ENCODE measurements at places on chromosomes 11 and 22.
A peak's percentile ranks its signal among the peaks of the same experiment; 100 is the strongest.

- ATAC-seq: no peak
These were observed 170.6 kb downstream of the DYNC2H1 start for GRCh38 chr11:103279821-103280220.

- ATAC-seq: peak; percentile 40
These were observed 63.4 kb downstream of the NRXN2 start for GRCh38 chr11:64659417-64660144.

DNA sequence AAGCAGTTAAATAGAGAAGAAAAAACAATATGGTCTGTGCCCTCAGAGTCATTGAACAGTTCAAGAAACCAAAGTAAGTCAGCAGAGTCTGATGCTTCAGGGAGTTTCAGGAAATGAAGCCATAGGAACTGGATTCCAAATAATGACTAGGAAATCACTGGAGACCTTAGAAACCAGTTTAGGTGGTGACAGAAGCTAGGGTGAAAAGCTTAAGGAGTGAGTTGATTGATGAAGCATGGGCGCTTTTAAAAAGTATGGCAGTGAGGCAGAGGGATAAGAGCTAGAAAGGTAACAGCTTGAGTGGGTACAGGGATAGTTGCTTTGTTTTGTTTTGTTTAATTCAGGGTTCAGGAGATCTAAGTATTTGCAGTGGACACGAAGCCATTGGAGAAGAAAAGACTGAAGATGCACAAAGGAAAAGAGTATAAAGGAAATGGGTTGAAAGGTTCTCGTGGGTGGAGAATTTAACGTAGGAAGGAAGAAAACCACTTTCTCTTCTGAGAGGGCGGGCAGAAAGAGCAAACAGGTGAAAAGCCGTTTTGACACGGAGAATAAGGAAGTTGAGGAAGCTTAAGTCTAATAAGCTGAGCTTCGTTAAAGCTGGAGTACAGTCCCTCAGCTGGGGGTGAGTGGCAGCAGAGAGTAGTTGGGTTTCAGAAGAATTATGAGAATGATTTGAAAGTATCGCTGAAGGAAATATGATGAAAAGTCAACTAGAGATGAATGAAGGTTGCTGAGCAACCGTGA is 14.8 kb downstream of the SGSM3 start:
- peak; percentile 88 for ATAC-seq

GRCh38 chr11:66546966-66547661 is 411 bp downstream of the ACTN3 start:
- ATAC-seq: no peak

DNA sequence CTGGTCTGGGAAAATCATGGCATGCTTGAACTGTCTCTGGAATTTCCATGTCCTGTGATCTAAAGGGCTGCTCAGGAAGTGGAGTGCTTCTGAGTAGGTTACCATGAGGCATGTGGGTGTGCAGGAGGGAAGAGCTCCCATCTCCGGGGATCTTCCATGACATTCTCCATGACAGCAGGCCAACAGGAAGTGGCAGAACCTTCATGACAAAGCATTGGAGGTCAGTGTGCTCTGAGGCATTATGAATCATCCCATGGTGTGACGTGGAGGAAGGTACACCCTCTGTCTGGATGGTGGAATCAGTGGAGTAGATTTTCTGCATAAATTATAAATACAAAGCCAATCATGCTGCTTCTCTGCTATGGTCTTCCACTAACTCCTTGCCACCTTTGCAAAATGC is 139.6 kb upstream of the E2F8 start:
- peak; percentile 35 for ATAC-seq

DNA sequence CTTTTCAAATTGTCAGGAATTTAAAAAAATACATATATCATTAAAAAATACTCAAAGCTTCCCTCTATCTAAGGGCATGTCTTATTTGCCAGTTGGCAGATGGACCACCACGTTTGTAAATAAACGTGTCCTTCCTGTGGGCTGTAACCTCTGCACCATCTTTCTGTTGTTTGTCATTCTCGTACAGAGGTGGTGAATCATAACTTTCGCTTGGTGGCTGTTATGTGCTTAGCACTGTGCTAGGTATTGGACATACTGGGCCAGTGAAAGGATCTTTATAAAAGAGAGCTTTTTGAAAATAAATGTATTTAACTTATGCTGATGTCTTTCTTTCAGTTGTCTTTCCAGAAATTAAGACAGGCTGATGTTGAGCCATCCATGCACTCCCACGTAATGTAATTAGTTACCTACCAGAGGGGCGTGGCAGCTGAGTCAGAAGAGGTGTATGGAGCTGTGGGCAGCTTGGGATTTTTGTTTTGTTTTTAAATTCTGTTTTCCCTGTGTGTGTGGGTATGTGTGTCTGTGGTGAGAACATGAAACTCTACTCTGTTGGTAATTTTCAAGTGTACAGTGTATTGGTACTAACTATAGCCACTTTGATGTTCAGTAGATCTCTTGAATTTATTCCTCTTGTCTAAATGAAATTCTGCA is 62.7 kb downstream of the TECTA start:
- ATAC-seq: peak; percentile 95

- no peak for ATAC-seq
These were observed 697.7 kb downstream of the TBC1D22A start for GRCh38 chr22:47460176-47460575.

- ATAC-seq: no peak
These were observed 93.9 kb downstream of the PKNOX2 start for GRCh38 chr11:125258291-125259032.

GRCh38 chr11:6653097-6653496 is 2.5 kb downstream of the DCHS1 start:
- no peak for ATAC-seq

- peak; percentile 95 for ATAC-seq
These were observed 2.1 kb downstream of the OR5B21 start for GRCh38 chr11:58505849-58506248.

- ATAC-seq: no peak
These were observed 164.0 kb upstream of the UBASH3B start for GRCh38 chr11:122491509-122491908.
